ENCODE measurements at places on chromosomes 16 and 17. TPM values are rescaled to one million over a fixed set of nuclear protein-coding genes. Genes with fewer than 3 reads are reported as not detected.

DNA sequence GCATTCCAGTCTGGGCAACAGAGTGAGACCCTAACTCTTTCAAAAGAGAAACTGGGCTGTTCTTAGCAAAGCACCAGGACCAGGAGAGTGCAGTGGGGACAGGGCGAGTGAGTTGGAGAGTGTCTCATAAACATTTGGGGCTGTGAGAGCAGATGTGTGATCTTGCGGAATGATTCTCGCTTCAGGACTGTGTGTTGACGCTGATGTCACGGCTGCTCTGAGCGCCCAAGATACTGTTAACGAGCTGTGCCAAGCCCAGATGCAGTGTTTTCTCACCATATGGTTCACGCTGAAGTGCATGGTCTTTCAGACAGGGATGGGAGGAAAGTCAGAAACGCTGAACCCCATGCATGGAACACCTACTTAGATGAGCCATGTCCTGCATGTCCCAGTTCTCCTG lies 438.2 kb downstream of the HS3ST4 start:
- DNase-seq, result no peak

DNA sequence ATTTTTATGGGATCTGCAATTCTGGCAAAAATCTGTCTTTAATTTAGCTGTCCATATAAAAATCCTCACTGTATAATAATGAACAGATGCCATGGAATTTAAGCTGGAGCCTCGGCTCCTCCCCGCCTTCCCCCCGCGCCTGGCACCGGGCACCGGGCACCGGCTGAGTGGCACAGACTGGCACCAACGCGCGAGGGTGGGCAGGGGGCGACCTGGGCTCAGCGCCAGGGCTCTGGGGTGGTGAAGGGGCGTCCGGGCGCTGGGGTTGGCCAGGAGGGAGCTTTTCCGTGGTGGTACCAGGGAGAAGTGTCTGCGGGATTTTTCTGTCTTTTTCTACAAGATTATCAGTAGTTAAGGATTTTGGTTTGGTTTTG lies 9.1 kb downstream of the NEUROD2 start:
- no peak for DNase-seq

DNA sequence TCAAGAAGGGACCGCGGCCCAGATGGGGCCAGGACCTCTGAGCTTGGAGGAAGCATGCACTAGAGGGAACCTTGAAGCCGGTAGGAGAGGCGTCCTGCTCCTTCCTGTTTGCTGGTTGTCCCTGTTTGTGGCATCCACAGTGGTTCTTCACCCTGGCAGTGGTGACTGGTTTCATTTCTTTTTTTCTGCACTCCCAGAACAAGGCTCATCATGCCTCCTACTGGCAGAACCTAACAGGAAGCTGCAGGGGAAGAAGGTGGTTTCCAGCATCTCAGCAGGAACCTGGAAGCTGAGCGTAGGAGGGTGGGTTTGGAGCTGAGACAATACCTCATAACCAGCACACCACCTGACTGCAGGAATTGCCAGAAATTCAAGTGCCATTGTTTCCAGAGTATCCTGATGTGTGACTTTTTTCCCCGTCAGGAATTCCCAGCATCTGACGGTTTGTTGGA lies 5.8 kb downstream of the TMEM231 start:
- peak; percentile 62 for DNase-seq

GRCh38 chr16:81456523-81457325 lies 12.1 kb downstream of the CMIP start:
- DNase-seq, result no peak

The GSDMA gene
- total RNA-seq, result not detected

The BICDL2 gene
- total RNA-seq, result 8.3 TPM
